Mesenteric fat pad (tissue), 1 donor: ENCODE measurements at places on chromosomes 2 and 18.

- DNase-seq = no peak
These were observed 100.1 kb downstream of the SLC25A12 start for GRCh38 chr2:171793691-171794678.

DNA sequence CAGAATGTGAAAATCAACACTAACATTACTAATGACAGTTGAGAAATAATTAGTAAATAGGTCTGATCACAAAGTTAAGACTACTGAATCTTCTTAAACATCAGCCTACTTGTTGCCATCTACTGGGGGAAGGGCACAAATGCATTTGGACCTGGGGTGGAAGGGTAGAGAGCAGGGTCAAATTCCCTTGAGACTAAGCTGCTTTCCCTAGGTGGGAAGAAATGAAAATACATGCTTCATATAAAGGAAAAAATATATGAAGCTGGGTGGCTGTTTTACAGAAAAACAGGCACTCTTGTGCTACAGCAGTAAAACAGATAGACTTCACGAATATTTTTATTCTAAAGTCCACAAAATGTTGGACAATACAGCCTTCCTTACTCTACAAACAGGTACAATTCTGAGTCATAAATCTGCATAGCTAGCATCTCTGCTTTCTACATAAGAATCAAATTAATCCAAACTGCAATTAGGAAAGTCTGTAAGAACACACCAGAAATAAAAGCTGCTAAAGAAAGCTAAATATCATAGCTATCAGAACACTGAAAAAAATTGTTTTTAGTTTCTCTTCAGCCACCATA, 10.9 kb downstream of the TRIP12 start:
- no peak for DNase-seq

GRCh38 chr2:46421361-46421760, 58.0 kb upstream of the TMEM247 start:
- DNase-seq = no peak

GRCh38 chr2:1766425-1766824, 22.1 kb upstream of the PXDN start:
- DNase-seq = peak; percentile 64

DNA sequence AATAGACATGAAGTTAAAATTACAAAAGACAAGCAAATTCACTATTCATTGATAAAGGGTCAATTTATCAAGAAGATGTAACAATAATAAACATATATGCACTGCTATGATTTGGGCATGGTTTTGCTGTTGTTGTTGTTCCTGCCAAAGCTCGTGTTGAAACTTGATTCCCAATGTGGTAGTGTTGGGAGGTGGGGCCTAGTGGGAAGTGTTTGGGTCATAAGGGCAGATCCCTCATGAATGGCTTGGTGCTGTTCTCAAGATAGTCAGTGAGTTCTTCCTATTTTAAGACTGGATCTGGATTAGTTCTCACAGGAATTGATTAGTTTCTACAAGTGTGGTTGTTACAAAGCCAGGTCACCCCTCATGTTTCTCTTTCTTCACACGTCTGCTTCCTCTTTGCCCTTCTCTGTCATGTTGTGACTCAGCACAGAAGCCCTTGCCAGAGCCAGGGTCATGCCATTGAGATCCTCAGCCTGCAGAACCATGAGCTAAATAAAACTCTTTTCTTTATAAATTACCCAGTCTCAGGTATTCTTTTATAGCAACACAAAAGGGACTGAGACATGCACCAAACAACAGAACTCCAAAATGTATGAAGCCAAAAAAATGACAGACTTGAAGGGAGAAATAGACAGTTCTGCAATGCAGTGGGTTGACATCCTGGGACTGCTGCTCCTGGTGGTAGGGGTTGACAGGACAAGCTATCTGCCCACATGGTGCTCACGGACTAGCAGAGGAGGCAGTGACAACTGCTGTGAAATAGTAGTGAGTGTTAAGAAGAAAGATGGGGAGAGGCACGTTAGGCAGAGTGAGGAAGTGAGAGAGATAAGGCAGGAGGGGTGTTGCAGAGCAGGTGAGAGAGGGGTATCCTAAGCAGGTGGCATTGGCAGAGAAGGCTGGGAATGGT, 18.6 kb upstream of the SKA1 start:
- no peak for DNase-seq

DNA sequence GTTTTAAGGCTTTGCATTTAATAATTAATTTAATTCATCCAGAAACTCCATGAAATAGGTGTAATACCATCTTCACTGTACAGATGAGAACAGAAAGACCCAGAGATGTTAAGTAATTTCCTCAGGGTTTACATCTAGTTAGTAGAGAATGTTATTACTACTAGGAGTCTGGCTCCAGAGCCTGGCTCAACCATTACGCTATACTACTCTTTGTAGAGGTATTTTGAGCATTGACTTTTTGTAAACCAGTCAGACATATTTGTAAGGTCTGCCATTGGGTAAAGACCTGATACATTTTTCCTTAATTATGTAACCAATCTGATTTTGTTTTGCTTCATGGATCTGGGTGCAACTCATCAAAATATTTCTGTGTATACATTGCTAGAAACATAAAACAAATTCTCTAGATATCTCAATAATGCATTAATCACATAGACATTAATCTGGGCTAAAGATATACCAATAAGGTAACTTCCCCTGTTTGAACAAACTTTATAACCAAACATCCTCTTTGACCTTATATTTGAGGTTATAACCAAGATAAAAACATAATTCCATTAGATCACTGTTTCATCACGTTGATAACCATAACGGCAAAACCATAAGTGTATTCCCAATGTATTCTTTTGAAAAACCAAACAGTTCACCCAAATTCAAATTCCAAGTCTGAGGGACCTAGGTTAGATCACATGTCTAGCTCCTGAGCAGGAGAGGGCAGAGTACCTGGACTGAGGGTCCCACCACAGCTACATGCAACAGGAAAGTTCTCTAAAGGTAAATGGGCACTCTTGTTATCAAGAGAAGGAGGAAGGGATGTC, 135.0 kb downstream of the IKZF2 start:
- DNase-seq = no peak

GRCh38 chr2:234032279-234032856, 18.1 kb upstream of the SPP2 start:
- DNase-seq = no peak
